ENCODE measurements at places on chromosomes 7 and 10.
A peak's percentile ranks its signal among the peaks of the same experiment; 100 is the strongest.

DNA sequence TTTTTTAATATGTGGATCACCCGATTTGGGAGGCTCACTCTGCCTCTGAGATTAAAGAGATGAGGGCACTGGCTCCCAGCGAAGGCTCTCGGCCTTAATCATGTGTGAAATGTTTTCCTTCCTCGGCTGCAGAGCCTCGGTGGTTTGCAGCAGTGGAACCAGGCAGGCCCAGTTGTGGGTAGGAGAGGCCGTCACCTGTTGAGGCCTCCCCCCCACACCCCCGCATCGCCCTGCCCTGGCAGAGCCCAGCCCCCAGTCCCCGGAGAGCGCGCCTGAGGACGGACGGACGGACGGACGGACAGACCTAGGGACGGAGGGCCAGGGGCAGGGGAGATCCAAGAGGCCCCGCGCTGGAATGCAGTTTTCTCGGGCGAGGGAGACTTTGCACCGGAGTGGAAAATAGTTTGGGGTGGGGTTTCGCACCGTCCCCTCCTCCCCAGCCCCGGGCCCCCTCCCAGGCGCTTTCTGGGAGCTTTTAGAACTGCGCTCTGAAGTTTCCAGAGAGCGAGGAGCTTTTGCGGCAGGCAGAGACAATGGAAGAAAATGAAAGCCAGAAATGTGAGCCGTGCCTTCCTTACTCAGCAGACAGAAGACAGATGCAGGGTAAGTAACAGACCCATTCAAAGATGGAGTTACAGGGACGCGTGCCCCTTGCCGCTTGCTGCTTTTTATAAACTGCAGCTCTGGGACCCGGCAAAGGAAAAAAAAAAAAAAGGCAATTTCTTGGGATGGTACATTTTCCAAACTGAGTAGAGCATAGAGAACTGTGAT, at the start of gene KIAA1217:
Gene KIAA1217 (plus strand): TSS at position 478 of the 771 bp plus-strand sequence. CDS start 56 bp downstream, at position 534.
- no peak for DNase-seq

DNA sequence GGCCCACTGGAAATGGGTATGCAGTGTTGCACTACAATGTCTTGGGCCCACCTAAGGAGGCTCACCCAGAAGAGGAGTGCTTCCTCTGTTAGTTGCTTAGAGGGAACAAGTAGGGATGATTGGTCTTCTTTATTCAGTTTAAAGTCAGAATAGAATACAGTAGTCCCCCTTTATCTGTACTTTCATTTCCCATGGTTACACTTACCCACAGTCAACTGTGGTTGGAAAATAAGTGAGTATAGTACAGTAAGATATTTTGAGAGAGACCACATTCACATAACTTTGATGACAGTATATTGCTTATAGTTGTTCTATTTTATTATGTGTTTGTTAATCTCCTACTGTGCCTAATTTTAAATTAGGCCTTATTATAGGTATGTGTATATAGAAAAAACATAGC, 151.4 kb downstream of the COL28A1 start:
- DNase-seq = no peak

DNA sequence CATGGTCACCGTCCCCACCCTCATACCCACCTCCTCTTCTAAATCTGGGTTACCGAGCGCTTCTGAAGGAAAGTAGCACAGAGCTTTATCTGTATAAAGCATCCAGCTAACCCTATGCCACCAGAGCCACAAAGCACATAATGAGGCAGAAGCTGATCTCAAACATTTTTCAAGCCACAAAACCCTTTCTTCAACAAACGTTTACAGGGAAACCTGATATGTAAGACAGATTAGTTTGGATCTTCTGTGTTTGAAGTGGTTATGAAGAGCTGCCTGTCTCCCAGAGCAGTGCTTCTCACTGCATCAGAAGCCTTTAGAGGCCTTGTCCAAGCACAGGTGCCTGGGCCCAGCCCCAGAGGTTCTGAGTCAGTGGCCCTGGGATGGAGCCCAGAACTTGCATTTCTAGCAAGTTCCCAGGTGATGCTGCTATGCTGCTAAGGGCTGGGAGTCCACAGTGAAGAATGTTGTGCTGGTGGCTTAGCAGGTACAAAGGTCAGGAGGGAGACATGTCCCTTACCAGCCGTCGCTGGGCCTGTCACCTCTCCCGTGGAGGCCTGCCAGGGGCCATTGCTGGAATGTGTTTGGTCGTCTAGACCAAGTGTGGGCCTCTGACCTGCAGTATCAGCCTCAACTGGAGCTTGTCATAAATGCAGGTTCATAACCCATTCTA, 90.4 kb downstream of the TAF3 start:
- DNase-seq = no peak

DNA sequence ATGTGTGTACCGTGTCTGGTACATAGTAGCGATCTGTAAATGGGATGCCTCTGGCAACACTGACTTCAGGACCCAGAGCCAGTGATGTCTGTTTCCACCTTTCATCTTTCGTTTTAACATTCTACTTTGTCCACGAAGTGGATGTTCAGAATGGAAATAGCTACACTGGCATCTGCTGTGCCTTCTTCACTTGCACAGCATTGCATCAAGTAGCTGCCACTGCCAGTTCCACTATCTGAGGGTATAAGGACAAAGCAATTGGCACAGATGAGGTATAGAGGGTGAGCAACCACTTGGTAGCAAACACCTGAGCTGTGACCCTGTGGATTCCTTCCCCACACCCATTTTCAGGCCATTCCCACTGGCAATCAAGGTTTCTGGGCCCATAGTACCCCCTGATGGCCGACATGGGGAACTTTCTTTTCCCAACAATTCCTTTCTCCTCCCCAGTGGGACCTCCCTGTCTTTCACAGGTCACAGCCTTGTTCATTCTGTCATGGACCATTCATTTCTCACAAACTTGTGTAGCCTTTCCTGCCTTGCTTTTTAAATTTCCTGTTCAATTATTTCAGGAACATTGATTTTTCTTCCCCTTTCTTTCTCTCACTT, 4.0 kb downstream of the ITGA8 start:
- DNase-seq = no peak

GRCh38 chr7:155763691-155764437, 48.4 kb downstream of the SHH start:
- peak; percentile 82 for DNase-seq

- no peak for DNase-seq
Observed at GRCh38 chr10:131444286-131444685, 132.8 kb upstream of the TCERG1L start.
